ENCODE measurements at places on chromosomes 4 and X.

GRCh38 chrX:154467556-154467955 lies 9.5 kb downstream of the PLXNA3 start:
- DNase-seq: no peak

DNA sequence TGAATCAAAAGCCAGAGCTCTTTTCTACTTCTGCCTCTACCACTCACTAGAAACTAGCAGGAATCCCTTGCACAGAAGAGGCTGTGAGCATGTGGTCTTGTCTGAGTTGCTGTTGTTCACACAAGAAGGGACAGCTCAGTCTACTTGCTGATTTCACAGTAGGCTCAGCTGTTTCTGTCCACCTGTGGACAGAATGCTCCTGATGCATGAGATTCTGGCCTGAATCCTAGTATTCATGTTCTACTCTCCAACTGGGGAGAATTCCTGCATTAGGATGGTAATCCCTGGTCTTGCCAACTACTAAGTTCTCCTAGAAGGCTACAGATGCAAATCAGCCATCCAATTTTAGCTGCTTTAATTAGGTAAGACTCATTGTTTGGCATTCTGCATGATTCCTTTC lies 112.8 kb downstream of the PPA2 start:
- no peak for DNase-seq

GRCh38 chr4:161920304-161921052 lies 243.3 kb downstream of the FSTL5 start:
- no peak for DNase-seq

GRCh38 chr4:90025248-90025647 lies 101.9 kb upstream of the CCSER1 start:
- no peak for DNase-seq

- DNase-seq: no peak
Measured at GRCh38 chrX:120769576-120770341, 105.9 kb downstream of the CT47B1 start.

- no peak for DNase-seq
Measured at GRCh38 chr4:87824352-87824751, 8.4 kb upstream of the MEPE start.

DNA sequence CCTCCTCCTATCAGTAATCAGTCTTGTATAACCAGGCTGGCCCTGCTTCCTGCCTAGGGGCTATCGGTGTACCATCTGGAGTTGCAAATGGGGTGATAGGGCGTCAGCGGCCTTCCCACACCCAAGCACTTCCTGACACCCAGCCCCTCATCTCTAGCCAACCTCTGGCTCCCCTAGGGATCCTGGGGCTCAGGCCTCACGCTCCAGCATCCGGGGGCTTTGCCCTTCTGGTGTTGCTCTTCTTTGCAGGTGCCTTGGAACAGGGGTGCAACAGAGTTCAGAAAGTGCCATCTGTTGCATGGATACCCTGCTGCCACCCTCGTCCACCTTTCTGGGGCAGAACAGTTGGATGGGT lies 4.1 kb downstream of the IL9R start:
- DNase-seq: no peak

DNA sequence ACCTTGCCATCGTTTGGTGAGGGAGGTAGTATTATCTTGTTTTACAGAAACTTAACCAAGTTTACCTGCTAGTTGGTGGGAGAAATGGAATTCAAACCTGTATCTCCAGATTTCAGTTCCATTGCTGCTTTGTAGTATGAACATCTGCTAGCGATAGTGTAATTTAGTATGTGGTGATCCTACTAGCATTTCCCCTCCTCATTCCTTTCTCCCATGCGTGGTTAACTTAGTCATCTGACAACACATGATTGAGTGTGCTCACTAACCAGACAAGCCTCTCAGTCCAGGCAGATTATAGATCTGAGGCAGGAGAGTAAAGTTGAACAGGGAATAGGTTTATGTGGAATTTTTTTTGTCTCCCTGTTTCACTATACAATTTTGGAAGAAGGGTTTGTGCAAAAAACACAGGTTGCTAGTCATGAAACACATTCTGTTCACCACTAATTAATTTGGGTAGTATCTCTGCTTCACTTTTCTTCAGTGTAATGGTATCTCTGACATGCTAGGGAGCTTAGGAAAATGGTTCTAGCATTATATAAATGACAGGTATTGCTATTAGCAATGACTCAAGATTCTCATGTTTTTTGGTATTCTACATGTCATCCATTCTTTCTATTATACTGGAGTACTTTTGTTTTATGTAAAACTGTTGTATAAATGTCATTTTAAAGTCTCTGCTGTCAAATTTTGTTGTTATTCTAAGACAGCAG lies 21.7 kb downstream of the RBPJ start:
- no peak for DNase-seq

DNA sequence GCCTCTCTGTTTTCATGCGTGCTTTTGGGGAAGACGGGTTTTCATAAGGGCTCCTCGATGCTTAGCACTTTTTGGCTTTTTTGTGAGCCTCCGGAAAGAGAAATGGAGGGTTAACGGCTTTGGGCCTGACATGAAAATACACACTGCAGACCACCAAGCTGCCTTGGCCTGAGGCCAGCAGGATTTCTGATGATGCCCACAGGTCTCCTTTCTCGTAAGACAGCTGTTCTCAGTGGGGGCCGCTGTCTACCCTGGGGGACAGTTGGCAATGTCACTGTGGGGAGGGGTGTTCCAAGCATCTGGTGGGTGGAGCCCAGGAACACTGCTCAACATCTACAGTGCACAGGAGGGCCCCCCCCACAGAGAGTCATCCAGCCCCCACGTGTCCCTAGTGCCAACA lies 29.4 kb upstream of the CLDN34 start:
- DNase-seq: no peak
